ENCODE measurements at places on chromosomes 7 and 10.
A peak's percentile ranks its signal among the peaks of the same experiment; 100 is the strongest.

DNA sequence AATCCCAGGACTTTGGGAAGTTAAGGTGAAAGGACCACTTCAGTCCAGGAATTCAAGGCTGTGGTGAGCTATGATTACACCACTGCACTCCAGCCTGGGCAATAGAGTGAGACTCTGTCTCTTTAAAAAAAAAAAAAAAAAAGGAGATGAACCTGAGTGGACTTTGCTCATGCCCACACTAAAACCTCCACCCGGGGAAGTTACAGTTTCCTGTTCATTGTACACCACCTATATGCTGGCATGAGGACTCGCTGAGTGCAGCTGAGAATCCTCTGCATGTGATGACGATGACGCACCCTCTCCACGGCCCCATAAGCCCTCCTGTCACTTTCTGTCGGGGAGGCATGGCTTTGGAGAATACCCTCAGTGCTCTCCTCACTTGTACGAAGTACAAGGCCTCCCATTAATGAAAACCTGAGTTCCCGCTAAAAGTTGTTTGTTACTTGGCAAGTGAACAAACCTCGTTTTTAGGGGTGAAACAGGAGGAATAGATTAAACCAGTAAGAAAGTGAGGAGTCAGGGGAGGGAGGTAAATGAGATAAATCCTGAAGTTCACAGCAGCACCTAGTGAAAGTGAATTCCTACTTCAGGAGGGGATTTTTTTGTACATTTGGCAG lies 15.9 kb downstream of the TMEM176B start:
- H3K27ac ChIP-seq, result peak overlapping the region; percentile 83
- H3K36me3 ChIP-seq, result peaks cover 5% of the 10 kb centered on the region
- H3K4me3 ChIP-seq, result no peak overlapping the region
- peak; percentile 90 for DNase-seq
- peaks cover 30% of the 10 kb centered on the region for H3K4me1 ChIP-seq

GRCh38 chr10:118720685-118721538 lies 33.9 kb downstream of the CACUL1 start:
- DNase-seq, result peak; percentile 33
- H3K36me3 ChIP-seq, result peaks cover 7% of the 10 kb centered on the region
- no peak overlapping the region for H3K27ac ChIP-seq
- peaks cover 3% of the 10 kb centered on the region for H3K4me1 ChIP-seq
- H3K4me3 ChIP-seq, result no peak overlapping the region
- no peaks in the 10 kb centered on the region for H3K27me3 ChIP-seq

GRCh38 chr10:119041326-119041725 lies 11.8 kb downstream of the NANOS1 start:
- no peak for DNase-seq
- peaks cover 85% of the 10 kb centered on the region for H3K36me3 ChIP-seq
- H3K4me1 ChIP-seq, result no peaks in the 10 kb centered on the region
- H3K27ac ChIP-seq, result no peak overlapping the region

GRCh38 chr7:32051128-32051527 lies 19.1 kb downstream of the PDE1C start:
- no peak overlapping the region for H3K4me3 ChIP-seq
- no peak for DNase-seq
- peaks cover 1% of the 10 kb centered on the region for H3K27me3 ChIP-seq
- H3K27ac ChIP-seq, result no peak overlapping the region
- no peaks in the 10 kb centered on the region for H3K4me1 ChIP-seq

GRCh38 chr10:31975157-31975765 lies 46.6 kb upstream of the ARHGAP12 start:
- peaks cover 6% of the 10 kb centered on the region for H3K4me1 ChIP-seq
- H3K4me3 ChIP-seq, result no peak overlapping the region
- DNase-seq, result peak; percentile 46
